Chondrocyte (in vitro differentiated cells): ENCODE measurements at places on chromosomes 6 and 20. TPM values are rescaled to one million over a fixed set of nuclear protein-coding genes. Genes with fewer than 3 reads are reported as not detected.

DNA sequence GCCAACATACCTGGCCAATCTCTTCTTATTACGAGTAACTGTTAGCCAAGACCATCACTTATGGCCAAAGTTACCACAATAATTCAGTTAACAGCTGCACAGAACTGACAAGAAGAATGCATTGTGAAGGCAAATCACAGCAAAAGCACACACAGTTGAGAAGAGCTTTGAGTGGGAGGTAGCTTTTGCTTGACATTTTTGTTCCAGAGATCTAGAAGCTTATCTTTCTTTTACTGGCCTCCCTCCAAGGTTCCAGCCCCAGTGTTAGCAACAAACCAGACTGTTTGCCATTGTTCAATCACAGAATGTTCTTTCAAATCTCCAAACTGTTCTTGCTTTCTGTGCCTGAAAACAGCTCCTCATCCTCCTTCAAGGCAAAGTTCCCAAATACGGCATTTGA lies 35.9 kb upstream of the IRAK1BP1 start:
- peaks cover 20% of the 10 kb centered on the region for H3K27me3 ChIP-seq
- no peak overlapping the region for H3K4me3 ChIP-seq
- no peak overlapping the region for H3K27ac ChIP-seq
- DNase-seq = no peak

GRCh38 chr6:6723921-6724538 lies 135.5 kb downstream of the LY86 start:
- no peak for DNase-seq
- H3K36me3 ChIP-seq = no peaks in the 10 kb centered on the region
- peaks cover 9% of the 10 kb centered on the region for H3K4me1 ChIP-seq
- peak overlapping the region; percentile 65 for H3K4me3 ChIP-seq

DNA sequence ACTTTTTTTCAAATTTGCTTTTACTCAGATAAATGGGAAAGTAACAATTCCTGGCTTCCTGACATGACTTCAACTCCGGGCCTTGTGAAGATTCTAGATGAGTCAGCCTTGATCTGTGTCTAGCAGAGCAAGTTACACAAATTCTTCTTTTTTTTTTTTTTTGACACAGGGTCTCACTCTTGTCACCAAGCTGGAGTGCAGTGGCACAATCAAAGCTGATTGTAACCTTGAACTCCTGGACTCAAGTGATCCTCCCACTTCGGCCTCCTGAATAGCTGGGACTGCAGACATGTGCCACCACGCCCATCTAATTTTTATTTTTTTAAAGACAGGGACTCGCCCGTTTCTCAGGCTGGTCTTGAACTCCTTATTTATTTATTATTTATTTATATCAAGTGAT lies 7.3 kb upstream of the ARHGAP18 start:
- no peak for DNase-seq
- no peaks in the 10 kb centered on the region for H3K27me3 ChIP-seq
- H3K4me3 ChIP-seq = no peak overlapping the region
- H3K36me3 ChIP-seq = no peaks in the 10 kb centered on the region
- H3K4me1 ChIP-seq = peaks cover 12% of the 10 kb centered on the region
- H3K27ac ChIP-seq = peak overlapping the region; percentile 74

- no peak overlapping the region for H3K27ac ChIP-seq
- H3K36me3 ChIP-seq = peaks cover 1% of the 10 kb centered on the region
- peaks cover 14% of the 10 kb centered on the region for H3K27me3 ChIP-seq
- H3K4me3 ChIP-seq = no peak overlapping the region
- H3K4me1 ChIP-seq = no peaks in the 10 kb centered on the region
Measured at GRCh38 chr6:32615885-32616532, 21.2 kb upstream of the HLA-DQA1 start.

DNA sequence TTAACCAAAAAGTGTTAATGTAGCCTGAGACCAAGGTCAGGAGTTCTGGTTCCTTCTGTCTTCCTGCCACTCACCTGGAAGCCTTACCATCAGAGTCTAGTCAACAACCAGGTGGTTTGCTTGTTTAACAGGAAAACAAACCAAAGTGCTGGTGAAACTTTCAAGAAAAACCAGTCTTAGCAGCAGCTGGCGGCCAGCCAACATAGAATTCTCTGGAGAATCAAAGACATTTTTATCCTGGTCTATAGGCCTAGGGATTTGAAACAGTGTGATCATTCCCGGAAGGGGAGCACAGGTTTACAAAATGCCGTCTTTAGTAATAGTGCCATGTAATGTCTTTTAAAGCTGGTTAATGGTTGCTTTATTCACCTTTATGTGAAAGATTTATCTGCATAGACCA lies 146.6 kb upstream of the AKIRIN2 start:
- peaks cover 50% of the 10 kb centered on the region for H3K27me3 ChIP-seq
- H3K4me3 ChIP-seq = no peak overlapping the region
- H3K4me1 ChIP-seq = no peaks in the 10 kb centered on the region
- no peaks in the 10 kb centered on the region for H3K36me3 ChIP-seq
- DNase-seq = no peak

DNA sequence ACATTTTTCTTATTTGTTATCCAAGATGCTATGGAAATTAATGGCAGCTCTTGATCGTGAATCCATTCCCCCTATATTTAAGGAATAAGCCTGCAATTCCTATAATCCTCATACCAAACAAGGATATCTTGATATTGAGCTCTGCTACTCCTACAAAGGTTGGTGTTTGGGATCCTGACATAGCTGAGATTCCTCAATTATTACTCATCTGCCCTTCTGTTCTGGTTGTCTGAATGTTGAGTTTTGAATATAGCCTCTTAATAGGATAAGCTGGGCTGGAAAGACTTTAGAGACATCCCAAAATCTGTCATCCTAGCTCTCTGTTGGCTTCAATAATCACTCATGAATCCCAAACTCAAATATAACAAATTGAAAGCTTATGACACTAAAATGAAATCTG lies 49.9 kb downstream of the CLIC5 start:
- no peaks in the 10 kb centered on the region for H3K27me3 ChIP-seq
- peaks cover 1% of the 10 kb centered on the region for H3K36me3 ChIP-seq
- peaks cover 28% of the 10 kb centered on the region for H3K4me1 ChIP-seq
- peak overlapping the region; percentile 57 for H3K27ac ChIP-seq
- H3K4me3 ChIP-seq = no peak overlapping the region

DNA sequence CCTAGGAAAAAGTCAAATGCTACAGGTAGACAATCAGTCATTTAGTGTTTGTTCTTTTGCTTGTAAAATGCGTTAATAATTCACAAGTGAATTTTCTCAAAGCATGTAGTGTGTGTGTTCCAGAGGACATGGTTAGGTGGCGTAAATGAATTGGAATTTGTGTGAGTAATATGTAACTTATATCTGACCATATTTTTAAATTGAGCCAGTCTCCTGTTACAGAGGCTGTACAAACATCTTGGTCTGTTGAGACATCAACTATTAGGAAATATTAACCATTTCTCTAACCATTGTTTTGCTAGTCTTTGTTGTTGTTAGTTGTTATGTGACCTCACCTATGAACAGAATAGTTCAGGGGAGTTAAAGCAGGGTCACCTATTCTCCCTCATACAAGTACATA lies 22.7 kb downstream of the MCM8 start:
- peaks cover 1% of the 10 kb centered on the region for H3K36me3 ChIP-seq
- no peak overlapping the region for H3K4me3 ChIP-seq
- H3K27me3 ChIP-seq = no peaks in the 10 kb centered on the region
- no peak for DNase-seq
- H3K27ac ChIP-seq = peak overlapping the region; percentile 61
- H3K4me1 ChIP-seq = peaks cover 7% of the 10 kb centered on the region

DNA sequence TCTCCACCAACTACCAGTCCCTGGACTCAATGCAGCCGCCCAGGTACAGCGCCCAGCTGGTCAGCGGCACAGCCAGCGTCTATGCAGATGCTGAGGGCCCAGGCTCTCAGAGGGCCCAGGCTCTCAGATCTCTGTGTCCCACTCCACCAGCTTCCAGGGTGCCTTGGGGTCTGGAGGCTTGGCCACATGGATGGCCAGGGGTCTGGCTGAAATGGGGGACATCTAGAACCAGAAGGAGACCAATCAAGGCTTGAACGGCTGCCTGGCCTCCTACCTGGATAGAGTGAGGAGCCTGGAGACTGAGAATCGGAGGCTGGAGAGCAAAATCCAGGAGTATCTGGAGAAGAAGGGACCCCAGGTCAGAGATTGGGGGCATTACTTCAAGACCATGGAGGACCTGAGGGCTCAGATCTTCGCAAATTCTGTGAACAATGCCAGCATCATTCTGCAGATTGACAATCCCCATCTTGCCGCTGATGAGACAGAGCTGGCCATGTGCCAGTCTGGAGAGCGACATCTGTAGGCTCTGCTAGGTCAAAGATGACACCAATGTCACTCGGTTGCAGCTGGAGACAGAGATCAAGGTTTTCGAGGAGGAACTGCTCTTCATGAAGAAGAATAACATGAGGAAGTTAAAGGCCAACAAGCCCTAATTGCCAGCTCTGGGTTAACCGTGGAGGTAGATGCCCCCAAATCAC lies 44.1 kb upstream of the GRM4 start:
- no peaks in the 10 kb centered on the region for H3K36me3 ChIP-seq
- peaks cover 4% of the 10 kb centered on the region for H3K27me3 ChIP-seq
- no peak overlapping the region for H3K27ac ChIP-seq

GRCh38 chr6:69084746-69085335 lies 449.8 kb downstream of the ADGRB3 start:
- DNase-seq = no peak
- peaks cover 27% of the 10 kb centered on the region for H3K4me1 ChIP-seq
- H3K27me3 ChIP-seq = peaks cover 3% of the 10 kb centered on the region
- no peak overlapping the region for H3K4me3 ChIP-seq
- peaks cover 1% of the 10 kb centered on the region for H3K36me3 ChIP-seq

DNA sequence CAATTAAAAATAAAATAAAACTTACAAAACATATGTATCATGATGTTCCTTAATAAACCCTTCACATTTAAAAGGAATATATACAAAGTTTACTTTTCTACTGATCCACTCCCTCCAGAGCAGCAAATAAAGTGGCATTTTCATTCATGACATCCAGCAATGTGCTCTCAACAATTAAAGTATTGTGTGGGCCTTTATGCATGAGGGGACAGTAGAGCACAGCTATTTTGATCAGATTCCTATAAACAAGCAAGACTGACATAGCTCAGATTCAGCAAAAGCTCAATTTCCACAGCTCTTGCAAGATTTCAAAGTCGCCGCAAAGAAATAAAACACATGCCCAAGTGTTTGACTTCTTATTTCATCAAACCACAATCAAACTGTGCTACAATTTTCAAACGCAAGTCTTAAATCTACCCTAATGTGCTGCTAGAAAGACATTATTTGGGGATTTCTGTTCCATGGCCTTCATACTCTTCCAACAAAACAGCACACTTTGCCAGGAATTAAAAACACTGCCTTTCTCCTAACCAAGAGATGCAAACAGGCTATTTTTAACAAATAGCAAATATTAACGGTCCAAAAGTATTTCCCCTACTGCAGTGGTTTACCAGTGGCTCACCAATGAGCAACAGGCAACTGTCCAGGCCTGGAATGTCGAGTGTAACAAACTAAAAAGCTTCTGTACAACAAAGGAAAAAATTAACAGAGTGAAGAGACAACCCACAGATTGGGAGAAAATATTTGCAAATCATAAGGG lies 52.3 kb downstream of the MBOAT1 start:
- DNase-seq = no peak
- H3K4me1 ChIP-seq = peaks cover 8% of the 10 kb centered on the region
- no peak overlapping the region for H3K27ac ChIP-seq

GRCh38 chr6:112289038-112289566 lies 34.7 kb upstream of the LAMA4 start:
- H3K27me3 ChIP-seq = no peaks in the 10 kb centered on the region
- no peak for DNase-seq
- peak overlapping the region; percentile 87 for H3K27ac ChIP-seq
- H3K4me1 ChIP-seq = peaks cover 32% of the 10 kb centered on the region
- no peaks in the 10 kb centered on the region for H3K36me3 ChIP-seq

- H3K4me1 ChIP-seq = no peaks in the 10 kb centered on the region
- H3K27ac ChIP-seq = no peak overlapping the region
- H3K27me3 ChIP-seq = peaks cover 3% of the 10 kb centered on the region
- H3K4me3 ChIP-seq = no peak overlapping the region
- no peaks in the 10 kb centered on the region for H3K36me3 ChIP-seq
- no peak for DNase-seq
Measured at GRCh38 chr6:86016567-86016966, 373.9 kb upstream of the SYNCRIP start.

DNA sequence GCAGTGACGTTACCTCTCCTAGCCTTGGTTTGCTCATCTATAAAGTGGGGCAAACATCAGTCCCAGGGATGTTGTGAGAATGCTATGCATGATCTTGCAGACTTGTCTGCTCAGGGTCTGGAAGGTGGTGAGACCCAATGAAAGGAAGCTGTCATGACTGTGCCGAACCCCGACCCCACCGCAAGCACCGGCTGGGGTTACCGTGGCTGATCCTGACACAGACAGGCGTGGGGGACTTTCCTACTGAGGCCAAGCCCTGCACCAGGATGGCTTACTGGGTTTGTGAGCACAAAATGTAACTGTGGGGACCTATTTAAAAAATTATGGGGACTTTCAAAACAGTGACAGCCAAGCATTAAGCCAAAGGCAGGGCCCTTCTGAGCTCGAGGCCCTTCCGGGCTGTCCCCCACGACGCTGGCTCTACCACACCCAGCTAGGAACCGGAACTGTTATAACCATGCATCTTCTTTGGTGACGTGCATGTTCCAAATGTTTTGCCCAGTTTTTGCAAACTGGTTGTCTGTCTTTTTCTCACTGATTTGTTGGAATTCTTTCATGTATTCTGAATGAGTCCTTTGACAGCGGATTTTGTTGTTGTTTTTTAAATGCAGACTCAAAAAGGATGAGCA lies 76.6 kb upstream of the PMEPA1 start:
- no peak overlapping the region for H3K27ac ChIP-seq
- H3K36me3 ChIP-seq = no peaks in the 10 kb centered on the region
- no peaks in the 10 kb centered on the region for H3K27me3 ChIP-seq
- no peaks in the 10 kb centered on the region for H3K4me1 ChIP-seq
- DNase-seq = no peak

DNA sequence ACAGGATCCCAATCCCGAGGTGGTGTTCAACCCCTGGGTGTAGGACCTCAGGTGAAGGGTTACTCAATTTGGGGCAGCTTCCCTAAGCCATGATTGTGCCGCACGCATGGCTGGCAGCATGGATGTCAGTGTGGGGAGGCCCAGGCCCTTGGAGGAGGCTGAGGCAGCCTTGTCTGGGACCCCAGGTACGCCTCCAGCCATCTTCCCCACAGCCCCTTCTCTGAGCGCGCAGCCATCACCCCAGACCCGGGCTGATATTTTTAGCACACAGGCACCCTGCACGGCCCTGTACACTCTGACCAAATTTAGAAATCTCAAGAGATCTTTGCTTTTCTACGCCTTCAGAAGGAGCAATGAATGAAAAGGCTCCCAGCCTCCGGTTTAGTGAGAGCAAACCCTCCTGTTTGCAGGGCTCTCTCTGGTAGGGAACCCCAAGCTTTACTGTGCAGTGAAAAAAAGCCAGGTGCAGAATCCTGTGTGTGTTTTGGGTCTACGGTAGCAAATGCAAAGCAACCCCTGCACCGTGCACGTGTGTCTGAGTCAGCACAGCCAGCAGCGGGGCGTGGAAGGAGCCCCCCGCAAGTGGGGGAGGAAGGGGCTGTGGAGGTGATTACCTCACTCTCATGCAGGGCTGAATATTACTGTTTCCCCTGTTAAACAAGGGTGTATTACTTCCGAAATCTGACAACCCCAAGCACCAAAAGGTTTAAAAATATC lies 44.3 kb downstream of the CTCFL start:
- no peak for DNase-seq
- no peaks in the 10 kb centered on the region for H3K36me3 ChIP-seq
- H3K4me3 ChIP-seq = no peak overlapping the region
- peaks cover 4% of the 10 kb centered on the region for H3K27me3 ChIP-seq
- H3K27ac ChIP-seq = no peak overlapping the region

The MMP24OS gene
- 89.8 to 94.6 TPM (median 91.5 TPM) in 3 replicates for total RNA-seq

The EDN3 gene
- 0.55 to 0.59 TPM in 2 of 3 replicates, not detected in the other for total RNA-seq

The ZNF391 gene
- 4.1 to 5.0 TPM (median 4.5 TPM) in 3 replicates for total RNA-seq

The MCHR2 gene
- total RNA-seq = not detected in 3 replicates

The HLA-DMA gene
- total RNA-seq = 3.6 to 5.5 TPM (median 5.4 TPM) in 3 replicates
